ENCODE measurements at places on chromosomes 3 and 15.

DNA sequence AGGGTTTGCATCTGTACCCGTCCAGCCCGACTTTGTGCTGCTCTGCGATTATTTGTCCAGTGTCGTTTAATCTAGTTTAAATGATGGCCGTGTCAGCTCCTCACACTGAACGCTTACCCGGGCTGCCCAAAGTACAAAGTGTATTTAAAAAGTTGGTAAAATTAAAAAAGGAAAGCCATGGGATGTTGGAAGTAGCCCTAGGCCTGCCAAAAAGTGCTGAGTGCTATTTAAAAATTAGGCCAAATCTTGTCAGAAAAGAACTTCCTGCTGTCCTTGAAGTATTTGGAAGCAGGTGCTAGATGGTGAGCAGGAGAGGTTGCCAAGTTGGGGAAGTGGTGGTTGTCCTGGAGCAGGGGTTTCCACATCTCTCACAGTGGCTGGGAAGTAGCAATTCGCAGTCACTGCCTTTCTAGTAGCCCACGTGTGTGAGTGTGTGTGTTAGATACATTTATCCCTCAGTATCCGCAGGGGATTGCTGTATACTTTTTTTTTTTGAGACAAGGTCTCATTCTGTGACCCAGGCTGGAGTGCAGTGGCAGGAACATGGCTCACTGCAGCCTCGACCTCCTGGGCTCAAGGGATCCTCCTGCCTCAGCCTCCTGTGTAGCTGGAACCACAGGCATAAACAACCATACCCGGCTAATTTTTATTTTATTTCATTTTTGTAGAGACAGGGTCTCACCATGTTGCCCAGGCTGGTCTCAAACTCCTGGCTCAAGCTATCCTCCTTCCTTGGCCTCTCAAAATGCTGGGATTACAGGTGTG lies 664 bp downstream of the PPCDC start:
- no peak for DNase-seq

- DNase-seq: no peak
These were observed 34.8 kb downstream of the PDHB start for GRCh38 chr3:58398669-58399333.

- no peak for DNase-seq
These were observed 39.0 kb upstream of the MBNL1 start for GRCh38 chr3:152229692-152230091.

DNA sequence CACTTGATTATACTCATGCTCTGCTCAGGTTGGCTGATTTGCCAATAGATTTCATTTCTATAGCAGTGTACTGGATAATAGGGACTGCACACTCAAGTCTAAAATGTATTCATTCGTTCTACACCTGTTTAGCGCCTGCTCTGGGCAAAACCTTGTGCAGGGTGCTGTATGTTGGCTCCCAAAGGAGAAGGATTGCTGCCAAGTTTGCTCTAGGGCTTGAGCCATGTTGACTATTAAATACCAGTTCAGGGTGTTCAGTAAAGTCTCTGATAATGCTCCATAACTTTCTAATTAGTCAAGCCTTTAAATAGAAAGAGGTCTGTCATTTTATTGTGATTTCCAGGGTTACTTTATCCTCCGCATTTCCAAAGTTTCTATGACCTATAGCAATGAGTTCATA lies 470.2 kb downstream of the MAGI1 start:
- DNase-seq: no peak

DNA sequence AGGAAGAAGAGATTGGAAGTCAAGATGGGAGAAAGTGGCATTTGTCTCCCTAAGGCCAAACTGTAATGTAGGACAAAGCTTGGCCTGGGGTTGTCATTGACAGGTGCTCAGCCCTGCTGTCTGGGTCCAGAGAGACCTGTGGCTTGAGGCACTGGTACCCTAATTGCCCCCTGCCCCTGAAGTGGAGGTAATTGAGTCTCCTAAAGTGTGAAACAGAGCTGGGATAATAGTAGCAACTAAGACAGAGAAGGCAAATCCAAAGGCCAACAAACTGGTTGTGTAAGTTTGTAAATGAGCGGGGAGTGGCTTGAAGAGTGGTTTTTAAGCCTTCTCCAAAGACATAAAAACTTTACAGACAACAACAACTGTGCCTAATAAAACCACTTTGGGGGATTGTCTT lies 264.2 kb upstream of the ROPN1 start:
- no peak for DNase-seq

GRCh38 chr3:188749010-188749617 lies 422.7 kb upstream of the TPRG1 start:
- DNase-seq: peak; percentile 25

DNA sequence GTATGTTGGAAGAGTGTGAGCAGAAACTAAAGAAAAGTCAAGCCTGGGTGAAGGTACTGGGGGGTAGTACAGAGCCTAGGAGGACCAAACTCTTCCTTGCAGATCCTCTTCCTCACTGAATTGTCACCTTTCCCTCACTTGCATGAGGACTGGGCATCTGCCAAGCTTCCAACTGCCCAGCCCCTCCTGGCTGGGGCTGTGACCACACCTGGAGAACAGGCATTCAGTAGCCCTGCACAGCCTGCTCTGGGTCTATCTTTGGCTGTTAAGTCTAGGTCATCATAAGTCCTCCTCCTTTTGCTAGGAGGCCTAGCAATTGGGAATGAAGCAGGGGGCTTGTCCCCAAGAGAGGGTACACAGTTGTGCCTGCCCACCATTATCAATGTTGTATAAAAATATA lies 55.2 kb downstream of the CAPN7 start:
- no peak for DNase-seq

Measured in naive thymus-derived CD4-positive, alpha-beta T cell (primary cell).